ENCODE measurements at places on chromosomes 2 and 18.

DNA sequence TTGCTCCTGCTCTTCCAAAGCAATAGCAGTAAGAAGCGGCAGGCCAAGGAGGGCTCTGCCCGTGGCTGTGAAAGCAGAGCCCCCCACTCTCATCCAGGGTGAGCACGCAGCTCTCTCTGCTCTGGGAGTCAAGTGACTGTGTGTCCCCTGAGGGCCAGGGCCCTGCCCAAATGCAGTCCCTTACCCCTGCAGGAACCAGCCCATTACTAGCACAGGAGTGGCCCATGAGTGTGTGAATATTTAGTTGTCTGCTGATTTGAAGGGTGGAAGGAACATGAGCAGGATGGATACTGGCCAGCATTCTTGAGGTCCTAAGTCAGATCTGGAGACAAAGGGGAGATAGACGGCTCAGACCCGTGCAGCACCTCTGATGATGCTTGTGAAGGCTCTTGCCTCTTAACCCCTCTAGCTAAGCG, 69.7 kb upstream of the FOSL2 start:
- no peak for DNase-seq

DNA sequence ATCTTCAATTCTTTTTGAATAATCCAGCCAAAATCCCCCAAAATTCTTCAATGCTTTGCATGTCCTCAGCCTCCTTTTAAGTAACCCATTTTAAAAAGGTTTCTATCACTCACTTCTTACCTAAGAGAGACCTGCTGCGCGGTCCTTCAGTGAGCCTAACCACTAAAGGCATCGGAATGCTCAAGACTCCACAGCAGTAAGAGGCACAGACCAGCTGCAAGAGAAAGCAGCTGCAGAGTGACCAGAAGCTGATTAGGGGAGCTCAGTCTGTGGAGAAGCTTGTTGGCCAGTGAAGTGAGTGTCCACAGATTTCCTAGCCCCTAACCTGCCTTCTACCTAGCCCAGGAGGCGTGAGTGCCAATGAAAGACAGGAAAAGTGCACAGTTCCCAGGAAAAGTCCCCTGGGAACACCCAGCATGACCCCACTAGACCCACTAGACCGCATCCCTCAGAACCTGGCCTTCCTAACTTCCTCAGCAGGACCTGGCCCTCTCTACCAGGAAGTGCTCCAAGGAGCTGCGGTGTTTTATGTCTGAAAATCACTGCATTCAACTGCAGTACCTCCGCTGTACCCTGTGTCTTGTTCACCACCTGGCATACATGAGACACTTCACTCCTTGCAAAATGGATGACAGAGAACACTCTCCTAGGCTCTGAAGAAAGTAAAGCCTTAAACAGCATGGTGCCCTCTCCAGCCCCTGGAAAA, 10.1 kb downstream of the MBOAT2 start:
- no peak for DNase-seq

DNA sequence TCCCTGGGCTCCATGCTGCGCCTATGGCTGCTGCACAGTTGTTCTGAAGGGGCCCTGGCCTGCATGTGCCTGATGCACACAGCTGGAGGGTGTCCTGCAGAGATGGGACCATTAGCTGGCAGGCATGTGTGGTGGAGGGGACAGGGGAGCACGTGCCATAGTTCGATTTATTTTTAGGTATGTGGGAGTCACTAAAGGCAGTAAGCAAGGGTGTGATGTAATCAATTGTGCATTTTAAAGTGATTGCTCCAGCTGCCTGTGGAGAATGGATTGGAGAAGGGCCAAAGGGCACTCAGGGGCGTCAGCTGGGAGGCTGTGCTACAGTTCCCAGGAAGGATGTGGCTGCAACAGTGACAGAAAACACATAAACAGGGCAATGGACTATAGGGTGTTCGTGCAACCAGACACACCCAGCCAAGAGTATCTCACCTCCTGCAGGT, 205.1 kb downstream of the ARL4C start:
- no peak for DNase-seq

- DNase-seq, result no peak
Observed at GRCh38 chr2:225091336-225091735, 49.1 kb upstream of the DOCK10 start.

GRCh38 chr2:138919120-138919747, 139.0 kb upstream of the NXPH2 start:
- DNase-seq, result no peak

GRCh38 chr18:79422022-79422782, 26.5 kb downstream of the NFATC1 start:
- no peak for DNase-seq

- DNase-seq, result no peak
Observed at GRCh38 chr2:19073522-19073921, 284.9 kb downstream of the OSR1 start.

GRCh38 chr2:19786408-19787058, 115.2 kb downstream of the TTC32 start:
- no peak for DNase-seq

DNA sequence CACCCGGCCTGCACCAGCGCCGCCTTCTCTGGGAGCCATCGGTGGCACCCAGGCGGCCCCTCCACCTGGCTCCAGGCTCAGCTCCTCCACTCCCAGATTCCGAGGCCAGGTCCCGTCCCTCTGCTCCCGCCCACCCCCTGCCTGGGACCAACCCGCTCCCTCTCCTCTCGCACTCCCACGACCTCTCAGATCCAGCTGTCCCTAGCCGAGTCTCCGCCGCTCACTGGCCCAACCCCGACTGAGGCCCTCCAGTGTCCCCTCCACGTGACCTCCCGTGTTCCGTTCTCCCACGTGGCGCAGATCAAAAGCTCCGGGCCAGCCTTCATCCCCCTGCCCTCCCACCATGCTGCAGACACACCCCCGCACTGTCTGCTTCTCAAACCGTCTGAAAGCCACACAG, 14.4 kb upstream of the SALL3 start:
- no peak for DNase-seq

DNA sequence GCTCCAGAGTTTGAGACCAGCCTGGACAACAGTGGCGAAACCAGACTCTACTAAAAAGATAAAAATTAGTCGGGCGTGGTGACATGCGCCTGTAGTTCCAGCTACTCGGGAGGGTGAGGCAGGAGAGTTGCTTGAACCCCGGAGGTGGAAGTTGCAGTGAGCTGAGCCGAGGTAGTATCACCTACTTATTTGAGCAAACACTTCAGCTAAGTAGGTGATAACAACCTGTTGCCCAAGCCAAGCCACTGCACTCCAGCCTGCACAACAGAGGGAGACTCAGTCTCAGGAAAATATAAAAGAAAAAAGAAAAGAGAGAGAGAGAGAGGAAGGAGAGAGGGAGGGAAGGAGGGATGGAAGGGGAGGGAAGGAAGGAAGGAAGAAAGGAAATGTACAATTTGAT, 21.3 kb downstream of the FER1L5 start:
- no peak for DNase-seq

DNA sequence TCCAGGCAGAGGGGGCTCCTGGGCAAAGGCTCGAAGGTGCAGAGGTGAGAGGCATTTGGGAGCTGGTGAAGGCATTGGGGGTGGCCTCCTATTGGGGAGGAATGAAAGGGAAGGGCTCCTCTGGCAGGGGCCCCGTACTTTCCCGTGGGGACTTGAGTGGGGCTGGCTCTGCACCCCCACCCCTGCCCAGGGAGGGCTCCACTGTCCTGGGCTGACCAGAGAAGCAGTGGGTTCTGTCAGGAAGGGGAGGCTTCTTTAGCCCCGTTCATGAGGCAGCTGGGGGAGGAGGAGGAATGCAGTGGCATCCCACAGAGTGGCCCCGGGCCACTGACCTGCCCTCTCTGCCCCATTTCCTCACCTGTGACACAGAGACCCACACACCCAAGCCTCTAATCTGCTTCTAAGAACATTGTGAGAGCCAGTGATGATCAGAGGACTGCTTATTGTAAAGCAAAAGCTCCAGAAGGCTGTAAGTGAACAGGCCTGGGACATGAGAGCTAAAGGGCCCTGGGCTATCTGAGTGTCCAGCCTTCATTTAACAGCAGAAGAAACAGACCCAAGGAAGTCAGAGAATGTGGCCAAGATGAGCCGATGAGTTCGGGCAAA, 38.6 kb upstream of the GPAT2 start:
- DNase-seq, result no peak

DNA sequence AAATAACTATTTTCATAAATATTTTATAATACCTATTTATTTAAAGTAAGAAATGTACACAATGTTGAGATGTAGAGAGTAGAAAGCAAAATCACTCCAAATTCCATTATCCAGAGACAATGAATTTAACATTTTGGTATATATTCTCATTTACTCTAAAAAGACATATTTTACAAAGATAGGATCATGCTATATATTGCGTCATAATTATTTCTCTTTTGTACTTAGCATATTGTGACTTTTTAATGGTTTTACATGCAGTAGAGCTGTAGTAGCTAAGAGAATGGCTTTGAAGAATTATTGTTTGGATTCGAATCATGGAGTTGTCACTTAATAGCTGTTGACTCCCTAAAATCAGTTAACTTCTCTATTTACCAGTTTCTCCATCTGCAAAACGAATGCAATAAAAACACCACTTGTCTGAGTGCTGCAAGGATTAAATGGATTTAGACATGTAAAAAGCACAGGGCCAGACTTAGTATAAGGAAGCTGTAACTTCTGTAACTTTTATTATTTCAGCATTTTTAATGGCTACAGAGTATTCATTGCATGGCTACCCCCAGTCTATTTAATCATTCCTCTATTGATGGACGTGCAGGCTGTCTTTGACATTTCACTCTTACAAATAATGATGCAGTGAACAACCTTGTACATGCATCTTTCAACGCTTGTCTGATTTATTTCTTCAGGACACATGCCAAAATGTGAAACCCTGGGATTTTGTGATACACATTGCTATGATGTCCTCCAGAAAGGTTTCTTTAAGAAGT, 33.2 kb downstream of the KCNS3 start:
- DNase-seq, result no peak

DNA sequence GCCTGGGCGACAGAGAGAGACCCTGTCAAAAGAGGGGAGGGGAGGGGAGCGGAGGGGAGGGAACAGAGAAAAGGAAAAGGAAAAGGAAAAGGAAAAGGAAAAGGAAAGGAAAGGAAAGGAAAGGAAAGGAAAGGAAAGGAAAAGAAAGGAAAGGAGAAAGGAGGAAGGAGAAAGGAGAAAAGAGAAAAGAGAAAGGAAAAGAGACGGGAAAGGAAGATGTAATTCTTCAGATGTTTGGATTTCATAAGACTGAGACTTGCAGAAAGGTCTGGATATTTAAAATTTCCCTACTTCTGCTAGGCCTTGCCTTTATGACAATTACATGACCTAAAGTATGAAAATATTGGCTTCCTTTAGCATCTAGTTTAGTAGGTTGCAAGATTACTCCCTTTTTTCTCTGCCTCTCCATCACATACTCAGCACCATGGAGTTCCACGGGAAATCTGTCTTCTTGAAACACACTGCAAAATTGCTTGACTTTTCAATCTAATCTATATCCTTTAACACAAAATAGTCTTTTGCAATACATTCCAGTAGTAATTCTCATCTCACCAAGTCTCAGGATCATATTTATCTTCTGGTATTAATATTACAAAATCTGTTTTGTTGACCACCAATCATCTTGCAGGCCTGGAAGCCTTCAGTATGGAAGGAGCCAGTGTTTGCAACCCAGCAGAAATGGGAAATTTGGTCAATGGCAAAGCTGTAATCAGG, 383.5 kb downstream of the ZEB2 start:
- no peak for DNase-seq

DNA sequence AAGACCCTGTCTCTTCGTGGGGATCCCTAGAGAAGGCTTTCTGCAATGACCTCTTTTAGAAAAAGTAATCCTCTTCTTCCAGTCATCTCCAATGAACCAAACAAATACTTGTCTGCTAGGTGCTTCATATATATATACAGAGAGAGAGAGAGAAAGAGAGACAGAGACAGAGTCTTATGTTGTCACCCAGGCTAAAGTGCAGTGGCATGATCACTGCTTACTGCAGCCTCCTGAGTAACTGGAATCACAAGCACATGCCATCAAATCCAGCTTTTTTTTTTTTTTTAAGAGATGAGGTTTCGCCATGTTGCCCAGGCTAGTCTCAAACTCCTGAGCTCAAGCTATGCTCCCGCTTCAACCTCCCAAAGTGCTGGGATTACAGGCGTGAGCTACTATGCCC, 18.6 kb upstream of the PKDCC start:
- DNase-seq, result no peak

DNA sequence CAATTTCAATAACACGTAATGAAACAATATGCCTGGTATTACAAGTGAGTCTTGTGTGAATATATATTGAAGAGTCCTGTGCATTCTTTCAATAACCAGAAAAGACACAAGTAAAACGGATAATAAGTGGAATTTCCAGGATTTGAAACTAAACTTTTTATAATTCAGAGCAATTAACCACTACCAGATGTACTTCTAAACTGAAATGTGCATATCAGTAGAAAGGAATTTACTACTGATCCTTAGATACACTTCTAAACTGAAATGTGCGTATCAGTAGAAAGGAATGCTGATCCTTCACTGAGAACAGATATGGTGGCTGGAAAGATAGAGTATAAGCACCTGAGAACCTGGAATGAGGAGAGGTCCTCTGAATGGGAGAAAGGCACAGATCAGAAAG, 470.9 kb upstream of the SPHKAP start:
- DNase-seq, result no peak

- DNase-seq, result no peak
Observed at GRCh38 chr18:49768051-49768391, 45.3 kb downstream of the ACAA2 start.

- no peak for DNase-seq
Observed at GRCh38 chr2:40321016-40321623, 130.8 kb downstream of the SLC8A1 start.

DNA sequence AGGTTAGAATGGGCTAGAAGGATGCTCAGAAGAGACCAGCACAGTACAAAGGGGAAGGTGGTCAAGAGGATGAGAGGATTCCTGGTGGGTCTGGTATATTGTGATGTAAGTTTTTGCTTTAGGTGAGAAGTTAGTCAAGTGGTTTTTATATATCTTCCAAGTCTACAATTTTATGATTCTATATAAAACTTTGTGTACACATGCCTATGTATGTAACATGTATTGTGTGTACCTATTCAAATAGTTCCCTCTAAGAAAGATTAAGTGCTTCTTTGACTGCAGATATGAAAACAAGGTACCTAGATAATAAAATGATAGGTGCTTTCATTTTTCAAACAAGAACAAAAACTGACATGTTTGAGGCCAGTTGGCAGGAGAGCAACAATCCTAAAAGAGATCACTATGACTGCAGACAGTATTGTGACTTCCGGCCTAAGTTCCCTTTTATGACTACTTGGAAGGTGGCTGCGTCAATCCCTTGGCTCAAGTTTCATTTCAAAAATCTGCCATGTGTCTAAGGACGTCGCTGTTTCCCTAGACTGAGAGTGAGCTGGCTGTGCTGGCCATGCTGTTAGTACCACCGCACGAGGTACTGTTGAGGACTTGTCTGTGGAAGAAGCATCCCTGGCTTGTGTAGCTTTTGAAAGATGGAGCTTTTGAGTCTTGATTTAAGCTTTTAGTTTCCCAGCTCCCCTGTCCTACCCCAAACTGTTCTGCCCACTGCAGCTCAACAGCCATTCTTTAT, 123.1 kb downstream of the PRPF40A start:
- DNase-seq, result no peak

- DNase-seq, result no peak
Observed at GRCh38 chr18:44934901-44935300, 254.2 kb downstream of the SETBP1 start.

Data from activated CD4-positive, alpha-beta T cell treated with anti-CD3 and anti-CD28 coated beads, Interleukin-2, amount 50 U/mL, for 24 hours (primary cell).